SK-MEL-5 (cell line): ENCODE measurements at places on chromosomes 11 and 22.

- peak; percentile 6 for DNase-seq
Measured at GRCh38 chr11:77190331-77191075, 62.5 kb downstream of the MYO7A start.

GRCh38 chr11:64376071-64376470 lies 17.1 kb downstream of the RPS6KA4 start:
- DNase-seq = no peak

- no peak for DNase-seq
Measured at GRCh38 chr11:105000797-105001196, 22.2 kb downstream of the CASP5 start.

DNA sequence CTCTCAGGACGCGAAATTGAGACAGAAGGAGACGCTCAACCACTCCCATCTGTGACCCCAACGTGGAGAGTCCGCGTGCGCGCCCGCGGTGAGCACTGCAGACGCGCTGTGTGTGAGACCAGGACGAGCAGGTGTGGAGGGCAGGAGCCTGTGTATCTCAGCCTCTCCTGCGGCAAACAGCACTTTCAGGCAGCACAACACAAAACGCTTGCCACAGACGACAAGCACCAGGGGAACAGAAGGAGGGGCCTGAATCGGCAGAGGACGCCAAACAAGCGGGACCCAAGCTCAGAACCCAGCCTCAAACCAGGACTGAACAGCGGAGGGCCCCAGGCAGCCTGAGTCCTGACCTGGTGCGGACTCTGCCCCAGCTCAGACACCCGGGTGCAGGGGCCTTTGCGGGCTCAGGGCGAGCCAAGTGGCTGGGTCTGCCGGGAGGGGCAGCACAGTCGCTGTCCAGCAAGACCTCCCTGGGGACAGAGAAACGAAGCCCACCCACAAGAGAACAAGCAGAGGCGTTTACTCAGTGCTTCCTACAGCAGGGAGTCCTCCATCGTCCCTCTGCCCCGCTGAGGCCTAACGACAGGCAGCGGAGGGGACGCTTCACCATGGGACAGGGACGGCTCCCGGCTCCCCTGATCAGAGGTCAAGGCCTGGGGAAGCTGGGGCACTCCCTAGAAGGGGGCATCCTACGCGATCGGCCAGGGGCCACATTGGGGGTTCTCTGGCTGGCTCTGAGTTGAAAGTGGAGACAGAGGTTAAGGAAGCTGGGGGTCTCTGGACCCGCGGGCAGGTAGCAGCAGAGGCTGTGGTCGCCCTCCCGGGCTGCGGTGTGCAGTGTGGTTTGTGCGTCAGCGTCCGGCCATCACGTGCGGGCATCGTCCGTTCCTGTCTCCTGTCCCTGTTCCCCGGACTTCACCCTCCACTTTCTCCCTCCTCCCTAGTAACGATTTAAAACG lies 560.8 kb downstream of the BRD1 start:
- DNase-seq = no peak

GRCh38 chr22:29117799-29118477 lies 45.1 kb downstream of the KREMEN1 start:
- no peak for DNase-seq

DNA sequence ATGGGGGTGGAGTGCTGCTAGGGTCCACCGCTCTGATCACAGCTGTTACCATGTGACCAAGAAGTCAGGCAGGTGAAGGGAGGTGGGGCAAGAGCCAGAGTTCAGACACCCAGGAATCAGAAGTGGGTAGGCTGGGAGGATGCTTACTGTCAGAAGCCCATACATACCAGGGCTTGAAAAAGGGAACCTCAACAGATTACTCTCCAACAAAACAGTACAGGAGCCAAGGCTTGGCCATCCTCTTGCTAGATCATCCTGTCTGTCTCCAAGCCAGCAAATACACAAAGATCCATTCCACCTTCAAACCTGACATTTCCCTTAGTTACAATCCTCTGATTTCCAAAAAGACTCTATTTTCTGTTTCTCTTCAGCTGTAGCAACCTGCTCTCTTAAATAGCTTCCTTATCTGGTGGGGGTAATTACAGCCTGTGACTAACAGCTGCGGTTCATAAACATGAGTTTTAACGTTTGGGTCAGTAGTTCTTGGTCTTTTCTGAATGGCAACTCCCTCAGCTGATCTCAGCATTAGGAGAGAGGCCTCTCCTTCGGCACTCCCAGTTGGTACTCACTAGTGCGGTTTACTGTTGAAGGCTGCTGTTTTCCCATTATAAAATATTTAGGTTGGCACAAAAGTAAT lies 31.1 kb upstream of the WT1 start:
- DNase-seq = no peak

DNA sequence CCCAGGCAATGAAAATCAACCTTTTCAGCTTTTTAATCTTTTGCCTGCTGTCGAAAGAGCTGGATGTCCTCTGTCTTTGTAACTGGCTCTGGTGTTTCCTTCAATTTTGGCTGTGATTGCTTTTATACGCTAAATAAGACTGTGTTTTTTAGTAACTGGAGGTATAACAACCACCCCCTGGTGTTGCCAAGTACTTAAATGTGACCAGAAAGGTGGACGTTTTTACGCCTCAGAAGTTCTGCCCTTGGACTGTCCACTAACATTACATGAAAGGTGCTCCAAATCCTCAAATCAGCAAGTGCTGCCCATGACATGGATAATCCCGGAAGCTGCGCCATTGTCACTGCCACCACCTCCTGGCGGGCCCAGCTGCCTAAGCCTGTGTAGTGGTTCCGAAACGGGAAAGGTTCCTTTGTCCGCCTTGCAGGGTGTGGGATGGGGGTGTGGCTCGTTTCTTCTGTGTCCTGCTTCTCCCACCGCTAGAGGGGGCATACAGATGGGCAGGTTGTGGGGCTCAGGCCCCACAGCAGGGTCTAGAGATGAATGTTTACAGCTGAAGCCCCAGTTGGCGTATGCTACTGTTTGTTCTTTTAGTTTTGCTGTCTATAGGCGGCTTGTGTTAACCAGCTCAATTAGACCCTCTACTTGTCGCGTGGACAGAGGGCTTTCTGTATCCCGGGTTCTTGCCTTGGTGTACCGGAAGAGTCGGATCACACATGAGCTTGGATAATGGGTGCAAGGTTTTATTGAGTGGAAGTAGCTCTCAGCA lies 82.2 kb upstream of the SEPTIN5 start:
- peak; percentile 72 for DNase-seq

- peak; percentile 47 for DNase-seq
Measured at GRCh38 chr22:32836280-32837123, 35.0 kb downstream of the TIMP3 start.

- DNase-seq = no peak
Measured at GRCh38 chr22:35215993-35216392, 41.3 kb upstream of the HMGXB4 start.

- DNase-seq = no peak
Measured at GRCh38 chr11:124278261-124278660, 22.1 kb downstream of the OR8G5 start.

- DNase-seq = no peak
Measured at GRCh38 chr11:77299528-77299993, 1.9 kb downstream of the GDPD4 start.

DNA sequence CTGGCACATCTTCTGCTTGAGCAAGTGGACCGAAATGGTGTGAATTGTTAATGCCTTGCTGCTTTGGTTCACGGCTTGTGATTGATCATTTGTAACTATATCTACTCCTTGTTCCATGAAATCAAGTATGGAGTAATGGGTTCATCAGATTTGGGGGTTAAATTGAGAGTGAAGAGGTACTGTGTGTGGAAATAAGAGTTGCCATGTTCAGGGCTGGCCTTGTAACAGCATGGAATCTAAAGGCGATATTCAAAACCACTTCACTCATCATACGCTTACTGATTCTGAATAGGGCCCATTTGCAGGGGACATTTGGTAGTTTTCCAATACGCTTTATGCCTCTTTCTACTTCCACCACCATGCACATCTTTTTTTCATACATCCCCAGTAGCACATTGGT lies 122.2 kb downstream of the DCDC1 start:
- no peak for DNase-seq

- DNase-seq = no peak
Measured at GRCh38 chr11:22832315-22833015, 2.9 kb upstream of the SVIP start.

DNA sequence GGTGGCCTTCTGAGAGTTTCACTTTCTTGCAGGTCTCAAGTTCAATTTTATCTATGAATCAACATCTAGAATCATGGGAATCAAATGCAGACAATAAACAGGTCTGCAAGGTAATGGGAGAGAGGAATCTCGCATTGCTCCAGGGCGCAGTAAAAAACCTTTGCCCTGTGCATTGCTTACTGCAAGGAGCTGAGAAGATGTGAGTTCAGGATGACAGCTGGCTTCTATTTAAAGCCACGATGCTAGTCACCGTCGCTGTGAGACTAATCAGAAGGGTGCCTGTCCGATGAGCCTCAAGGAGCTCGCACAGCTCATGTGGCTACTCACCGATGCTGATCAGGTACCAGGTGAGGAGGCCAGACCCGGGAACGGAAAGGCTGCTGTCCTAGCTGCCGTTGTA lies 30.2 kb upstream of the APOA1 start:
- no peak for DNase-seq

GRCh38 chr11:128634395-128634794 lies 47.0 kb upstream of the ETS1 start:
- DNase-seq = no peak

DNA sequence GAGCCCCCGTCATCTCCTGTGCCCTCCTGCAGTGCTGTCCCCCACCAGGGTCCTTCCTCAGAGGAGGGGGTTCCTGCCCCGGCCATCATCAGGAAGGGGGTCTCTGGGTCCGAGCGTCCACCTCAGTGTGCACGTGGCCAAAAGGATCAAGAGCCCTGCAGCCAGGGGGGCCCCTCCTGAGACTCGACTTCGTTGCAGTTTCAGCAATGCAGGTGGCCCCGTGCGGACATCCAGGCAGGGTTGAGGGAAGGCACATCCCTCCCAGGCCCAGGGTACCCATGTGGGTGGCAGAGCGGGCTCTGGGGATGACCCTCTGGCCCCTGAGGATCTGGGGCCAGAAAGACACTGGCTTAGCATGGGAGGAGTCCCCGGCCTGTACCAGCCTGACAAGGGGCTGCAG lies 41.3 kb downstream of the LRP5 start:
- DNase-seq = no peak

GRCh38 chr11:84865791-84866535 lies 761.2 kb downstream of the DLG2 start:
- DNase-seq = no peak

DNA sequence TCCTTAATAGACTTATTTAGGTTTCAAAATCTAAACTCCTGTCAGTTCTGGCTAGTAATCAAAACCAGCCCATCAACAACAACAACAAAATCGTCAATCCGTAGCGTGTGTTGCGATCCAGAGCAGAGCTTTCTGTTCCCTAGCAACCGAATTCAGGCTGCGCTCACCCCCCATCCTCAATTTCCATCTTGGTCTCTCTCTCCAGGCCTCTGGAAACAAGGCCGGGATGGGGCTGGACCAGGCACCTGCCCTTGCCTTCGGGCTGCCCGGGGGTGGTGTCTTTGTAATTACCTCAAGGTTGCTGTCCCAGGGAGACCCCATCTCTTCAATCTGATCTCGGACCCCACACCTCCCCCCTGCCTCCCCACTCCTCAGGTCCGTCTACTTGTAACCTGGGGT lies 1341.5 kb downstream of the BRD1 start:
- no peak for DNase-seq

DNA sequence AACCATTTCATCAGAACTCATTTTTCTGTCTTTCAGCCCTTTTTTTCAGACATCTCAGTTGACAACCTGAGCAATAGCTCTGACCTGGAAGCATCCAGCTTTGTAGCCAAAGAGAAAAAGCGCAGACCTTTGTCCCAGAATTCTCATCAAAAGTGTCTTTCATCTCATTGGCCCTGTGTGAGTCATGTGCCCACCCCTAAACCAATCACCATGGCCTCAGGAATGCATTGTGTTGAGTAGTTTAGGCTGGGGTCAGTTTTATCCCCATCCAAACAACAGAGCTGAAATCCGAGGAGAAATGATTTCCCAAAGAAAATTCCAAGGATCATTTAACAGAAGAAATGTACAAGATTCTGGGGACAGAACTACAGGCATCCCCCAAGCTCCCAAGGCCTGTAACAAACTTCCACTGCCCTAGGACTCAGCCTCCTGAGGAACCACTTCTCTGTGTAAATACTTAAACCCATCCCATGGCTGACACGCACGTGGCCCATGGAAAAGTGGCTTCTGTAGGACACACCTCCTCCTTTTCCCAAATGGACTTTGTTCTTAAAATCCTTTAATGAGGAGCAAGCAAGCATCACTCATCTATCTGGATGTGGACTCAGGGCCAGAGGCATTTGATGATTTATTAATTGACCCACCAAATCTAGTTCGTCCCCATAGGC lies 429.0 kb downstream of the SOX6 start:
- DNase-seq = no peak

GRCh38 chr22:45769569-45770210 lies 98.1 kb downstream of the ATXN10 start:
- DNase-seq = no peak
